ENCODE measurements at places on chromosomes 12 and 14. TPM values are rescaled to one million over a fixed set of nuclear protein-coding genes. Genes with fewer than 3 reads are reported as not detected.

- DNase-seq, result no peak
These were observed 16.7 kb downstream of the PAH start for GRCh38 chr12:102900389-102900788.

The OLR1 gene
- not detected for total RNA-seq

The IFT43 gene
- 45.4 TPM for total RNA-seq

The ESR2 gene
- total RNA-seq, result 0.27 TPM

The MYF5 gene
- total RNA-seq, result not detected

DNA sequence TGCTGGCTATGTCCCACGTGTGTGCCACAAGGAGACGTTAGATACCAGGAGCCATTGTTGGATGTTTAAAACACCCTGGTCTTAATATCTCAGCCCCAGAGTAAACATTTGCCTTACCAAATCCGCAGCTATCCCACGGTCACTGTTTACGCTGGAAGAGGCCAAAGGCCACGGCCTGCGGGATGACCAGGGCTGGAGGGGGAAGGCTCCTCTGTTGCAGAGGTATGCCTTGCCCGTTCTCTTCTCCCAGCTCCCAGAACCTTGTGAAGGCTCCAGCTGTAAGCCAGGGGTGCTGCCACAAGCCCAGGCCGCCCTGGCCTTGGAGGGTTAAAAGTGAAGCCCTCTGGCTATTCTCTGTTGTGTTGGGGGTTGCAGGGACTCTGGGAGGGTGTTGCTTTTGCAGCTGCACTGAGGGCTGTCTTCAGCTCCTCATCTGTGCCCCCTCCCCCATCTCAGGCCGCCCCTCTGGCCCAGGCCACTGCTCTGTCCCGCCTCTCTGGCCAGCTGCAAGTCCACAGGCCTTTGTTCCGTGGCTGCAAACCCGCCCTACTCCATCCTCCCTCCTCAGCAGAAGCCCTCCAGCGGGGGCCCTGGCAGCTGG lies 2.5 kb downstream of the PLEKHG3 start:
- no peak for DNase-seq

The COX8C gene
- not detected for total RNA-seq

The OVCH1 gene
- total RNA-seq, result not detected

The NFATC4 gene
- total RNA-seq, result not detected
